Fibroblast of skin of abdomen (primary cell): ENCODE measurements at places on chromosomes 7 and 10.

DNA sequence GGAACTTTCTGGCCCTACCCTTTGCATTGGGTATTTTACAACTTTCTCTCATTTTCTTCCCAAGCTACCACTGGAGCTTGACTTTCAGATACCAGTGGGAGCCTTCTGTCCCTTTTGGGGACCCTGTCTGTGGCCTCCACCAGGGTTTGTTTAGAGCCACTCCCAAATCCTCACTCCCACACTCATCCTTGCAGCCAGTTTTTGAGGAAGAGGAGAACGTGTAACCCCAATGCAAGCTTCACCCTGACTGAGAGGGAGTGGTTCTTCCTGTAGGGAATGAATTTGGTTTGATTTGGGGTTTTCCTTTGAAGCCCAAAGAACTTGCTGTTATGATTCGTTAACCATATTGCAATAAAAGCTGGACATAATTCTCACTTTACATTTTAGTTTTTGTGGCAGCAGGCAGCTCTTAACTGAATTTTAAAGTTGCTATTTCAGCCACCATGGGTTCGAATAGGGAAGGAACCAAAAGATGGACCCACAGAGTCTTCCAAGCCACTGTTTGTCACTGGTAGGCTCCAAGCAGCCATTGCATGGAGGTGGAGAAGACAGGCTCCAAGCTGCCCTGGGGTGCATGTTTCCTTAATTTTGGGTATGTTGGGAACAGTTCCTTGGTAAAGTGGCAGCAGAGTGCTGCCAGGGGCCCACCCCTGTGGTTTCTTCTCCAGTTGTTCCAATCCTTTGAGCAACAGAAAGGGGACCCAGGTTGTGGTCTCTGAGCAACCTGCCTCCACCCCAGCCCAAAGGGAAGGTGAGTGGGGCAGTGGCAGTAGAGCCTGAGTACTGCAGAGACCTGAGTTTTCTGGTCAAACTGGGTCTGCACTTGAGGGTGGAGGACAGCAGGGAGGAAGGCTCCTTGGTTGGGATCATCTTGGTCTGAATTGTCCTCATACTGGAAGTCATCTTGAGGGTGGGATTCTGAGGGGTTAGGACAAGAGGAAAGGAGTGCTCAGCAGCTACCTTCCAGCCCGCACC is 5.1 kb downstream of the EVX1 start:
- no peak for DNase-seq

GRCh38 chr7:100914208-100914878 is 18.7 kb upstream of the ACHE start:
- no peak for DNase-seq

GRCh38 chr10:126090443-126090842 is 194.1 kb downstream of the FANK1 start:
- DNase-seq, result no peak

- DNase-seq, result no peak
Measured at GRCh38 chr10:90958781-90959180, 37.9 kb upstream of the ANKRD1 start.

GRCh38 chr7:51031216-51031615 is 248.5 kb upstream of the GRB10 start:
- no peak for DNase-seq

DNA sequence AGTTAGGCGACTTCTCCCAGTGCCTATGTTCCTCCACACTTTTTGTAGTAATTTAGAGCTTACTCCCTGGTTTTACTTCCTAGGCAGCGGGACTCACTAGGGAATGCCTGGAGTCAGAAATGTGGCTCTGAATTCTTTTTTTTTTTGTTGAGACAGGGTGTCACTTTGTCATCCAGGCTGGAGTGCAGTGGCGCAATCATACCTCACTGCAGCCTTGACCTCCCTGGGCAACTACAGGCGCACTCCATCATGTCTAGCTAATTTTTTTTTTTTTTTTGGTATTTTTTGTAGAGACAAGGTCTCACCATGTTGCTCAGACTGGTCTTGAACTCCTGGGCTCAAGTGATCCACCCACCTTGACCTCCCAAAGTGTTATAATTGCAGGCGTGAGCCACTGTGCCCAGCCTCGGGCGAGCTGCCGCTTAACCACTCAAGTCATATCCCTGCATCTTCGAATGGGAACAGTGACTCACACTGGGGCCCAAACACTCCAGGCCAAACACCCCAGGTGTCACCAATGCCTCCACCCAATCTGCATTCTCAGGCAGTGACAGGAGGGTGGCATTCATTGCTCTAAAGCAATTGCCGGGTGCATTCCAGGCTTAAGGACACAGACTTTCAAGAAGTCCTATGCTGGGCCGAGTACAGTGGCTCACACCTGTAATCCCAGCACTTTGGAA is 19.6 kb downstream of the RGS10 start:
- no peak for DNase-seq

- DNase-seq, result no peak
Measured at GRCh38 chr10:110840225-110840922, 31.4 kb upstream of the PDCD4 start.

DNA sequence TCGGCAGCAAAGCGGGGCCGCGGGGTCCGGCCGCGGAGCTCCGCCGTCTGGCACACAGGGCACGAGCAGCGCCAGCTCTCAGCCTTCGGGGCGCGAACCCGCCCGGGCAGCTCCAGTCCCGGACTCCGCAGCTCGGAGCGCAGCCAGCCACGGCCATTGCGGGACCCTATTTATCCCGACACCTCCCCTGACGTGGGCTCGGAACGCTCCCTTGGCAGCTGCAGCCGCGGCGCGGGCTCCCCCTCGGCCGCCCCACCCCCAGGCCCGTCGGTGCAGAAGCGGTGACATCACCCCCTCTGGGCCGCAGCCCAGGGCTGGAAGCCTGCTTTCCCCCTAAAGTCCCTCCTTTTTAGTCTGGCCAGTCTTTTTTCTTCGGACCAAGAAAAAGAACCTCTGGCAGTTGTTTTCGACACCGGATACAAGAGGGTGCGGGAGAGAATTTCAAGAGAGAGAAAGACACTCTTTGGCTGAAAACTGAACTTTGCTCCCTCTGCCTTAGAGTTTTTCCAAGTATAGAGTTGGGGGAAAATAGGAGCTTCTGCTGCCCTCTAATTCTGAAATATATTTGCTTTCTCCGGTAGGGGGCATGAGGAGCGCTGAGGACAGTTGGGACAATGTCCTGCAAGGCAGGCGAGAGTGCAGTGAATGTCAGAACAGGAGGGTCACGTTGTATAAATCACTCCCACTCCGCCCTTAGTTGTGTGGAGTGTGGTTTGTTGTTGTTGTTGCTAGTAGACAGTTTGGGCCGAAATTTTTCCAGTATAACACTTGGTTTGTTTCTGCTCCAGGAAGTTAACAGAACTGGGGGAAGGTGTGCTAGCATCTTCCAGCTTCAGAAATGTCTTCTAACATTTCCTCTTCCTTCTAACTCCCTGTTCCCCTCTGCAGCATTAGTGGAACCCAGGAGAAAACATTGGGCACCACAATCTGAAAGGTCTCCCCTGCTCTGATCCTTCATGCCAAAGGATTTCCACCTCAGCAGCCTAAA is at the start of gene SFRP4:
Gene SFRP4 (minus strand): TSS at position 145 of the 988 bp plus-strand sequence. CDS start 280 bp downstream, outside the sequence.
- DNase-seq, result peak; percentile 35

- peak; percentile 51 for DNase-seq
Measured at GRCh38 chr10:114821915-114822443, 399 bp downstream of the FHIP2A start.

- no peak for DNase-seq
Measured at GRCh38 chr7:54968018-54968417, 50.8 kb upstream of the EGFR start.

GRCh38 chr10:109418795-109419194 is 504.5 kb downstream of the XPNPEP1 start:
- DNase-seq, result no peak

DNA sequence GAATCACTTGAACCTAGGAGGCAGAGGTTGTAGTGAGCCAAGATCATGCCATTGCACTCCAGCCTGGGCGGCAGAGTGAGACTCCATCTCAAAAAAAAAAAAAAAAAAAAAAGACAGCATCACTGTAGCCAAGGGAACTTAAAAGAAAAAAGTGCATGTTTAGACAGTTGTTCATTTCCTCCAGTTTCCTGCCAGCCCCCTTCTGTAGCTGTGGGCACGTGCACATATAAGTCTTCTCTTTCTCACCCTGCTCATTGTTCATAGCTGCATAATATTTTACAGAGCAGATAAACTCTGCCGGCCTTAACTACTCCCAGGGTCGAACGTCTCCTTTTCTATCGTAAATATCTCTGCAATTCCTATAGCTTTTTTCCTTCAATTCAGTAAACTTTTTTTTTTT is 132.6 kb downstream of the LHPP start:
- DNase-seq, result no peak
